NCI-H2081 treated with DMSO at 0.1 percent for 48 hours (cell line): ENCODE measurements at places on chromosomes 3 and 15.

DNA sequence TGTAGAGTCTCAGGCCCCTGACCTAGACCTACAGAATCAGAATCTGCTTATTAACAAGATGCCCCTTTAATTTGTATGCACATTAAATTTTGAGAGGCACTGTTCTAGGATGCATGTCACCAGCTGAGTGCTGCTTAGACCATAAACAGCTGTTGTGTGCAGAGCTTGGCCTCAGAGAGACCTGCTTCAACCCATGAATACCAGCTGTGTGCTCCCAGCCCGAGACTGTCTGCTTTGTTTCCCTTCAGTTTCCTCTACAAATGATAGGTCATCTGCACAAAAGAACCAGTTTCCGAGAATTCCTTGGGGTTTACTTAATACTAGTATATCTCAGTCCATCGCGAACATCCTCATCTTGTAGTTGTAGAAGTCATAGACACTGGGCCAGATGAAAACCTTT, 158.5 kb upstream of the PFN2 start:
- no peak for DNase-seq

DNA sequence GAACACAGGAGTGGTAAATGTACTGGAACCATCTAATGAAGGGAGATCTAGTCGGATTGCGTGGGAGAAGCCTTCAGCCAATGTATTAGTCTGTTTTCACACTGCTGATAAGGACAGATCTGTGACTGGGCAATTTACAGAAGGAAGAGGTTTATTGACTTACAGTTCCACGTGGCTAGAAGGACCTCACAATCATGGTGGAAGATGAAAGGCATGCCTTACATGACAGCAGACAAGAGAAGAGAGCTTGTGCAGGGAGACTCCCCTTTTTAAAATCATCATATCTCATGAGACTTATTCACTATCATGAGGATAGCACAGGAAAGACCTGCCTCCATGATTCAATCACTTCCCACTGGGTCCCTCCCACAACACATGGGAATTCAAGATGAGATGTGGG, 17.0 kb downstream of the HRG start:
- no peak for DNase-seq

DNA sequence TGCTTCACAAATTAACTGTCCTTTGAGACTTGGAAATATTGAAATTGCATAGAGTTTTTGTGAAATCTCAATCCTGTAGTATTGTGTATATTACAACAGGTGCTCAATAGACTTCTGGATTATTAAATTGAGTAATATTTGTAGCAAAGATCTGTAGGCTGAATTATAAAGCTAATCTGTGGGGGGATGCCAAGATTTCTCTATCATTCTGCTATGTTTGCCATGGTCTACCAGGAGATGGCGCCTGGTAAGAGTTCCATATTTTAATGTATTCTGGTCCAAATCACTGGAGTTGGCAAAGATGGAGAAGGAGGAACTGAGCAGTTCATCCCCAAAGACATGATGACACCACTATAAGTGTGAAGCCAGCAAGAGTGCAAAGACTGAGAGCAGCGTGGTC, 340.9 kb upstream of the TPRG1 start:
- DNase-seq, result no peak

GRCh38 chr3:156720826-156721225, 46.4 kb downstream of the TIPARP start:
- no peak for DNase-seq

GRCh38 chr3:148990236-148990635, 1.1 kb upstream of the GYG1 start:
- DNase-seq, result no peak
